ENCODE measurements at places on chromosomes 3 and 15. TPM values are rescaled to one million over a fixed set of nuclear protein-coding genes. Genes with fewer than 3 reads are reported as not detected.
A peak's percentile ranks its signal among the peaks of the same experiment; 100 is the strongest.

DNA sequence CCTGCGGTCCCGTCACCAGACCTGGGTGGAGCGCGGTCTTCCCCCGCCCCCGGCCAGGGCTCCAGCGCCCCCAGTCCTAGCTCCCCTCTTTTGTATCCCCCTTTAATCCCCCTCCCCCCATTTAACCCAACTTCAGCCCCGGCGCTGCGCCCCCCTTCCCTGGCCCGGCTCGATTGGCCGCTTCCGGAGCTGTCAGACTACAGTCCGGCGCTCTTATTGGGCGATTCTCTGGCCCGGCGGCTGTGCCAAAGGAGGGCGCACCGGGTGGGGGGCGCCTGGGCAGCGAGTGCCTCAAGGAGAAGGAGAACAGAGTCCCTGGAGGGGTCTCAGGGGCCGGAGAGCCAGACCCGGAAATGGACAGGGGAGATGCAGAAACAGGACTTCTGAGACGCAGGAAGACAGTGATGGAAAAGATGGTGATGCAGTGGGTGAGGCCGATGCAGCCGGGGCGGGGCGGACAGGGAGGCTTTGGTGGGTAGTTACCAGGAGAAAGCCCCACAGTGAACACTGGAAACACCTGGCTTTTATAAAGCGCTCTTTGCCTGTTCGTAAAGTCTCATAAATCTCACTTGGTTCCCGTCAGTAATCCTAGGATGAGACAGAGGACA is 1.2 kb upstream of the ADCY5 start:
- no peak for DNase-seq

- peak; percentile 88 for DNase-seq
Measured at GRCh38 chr15:25846377-25846776, 16.8 kb downstream of the ATP10A start.

DNA sequence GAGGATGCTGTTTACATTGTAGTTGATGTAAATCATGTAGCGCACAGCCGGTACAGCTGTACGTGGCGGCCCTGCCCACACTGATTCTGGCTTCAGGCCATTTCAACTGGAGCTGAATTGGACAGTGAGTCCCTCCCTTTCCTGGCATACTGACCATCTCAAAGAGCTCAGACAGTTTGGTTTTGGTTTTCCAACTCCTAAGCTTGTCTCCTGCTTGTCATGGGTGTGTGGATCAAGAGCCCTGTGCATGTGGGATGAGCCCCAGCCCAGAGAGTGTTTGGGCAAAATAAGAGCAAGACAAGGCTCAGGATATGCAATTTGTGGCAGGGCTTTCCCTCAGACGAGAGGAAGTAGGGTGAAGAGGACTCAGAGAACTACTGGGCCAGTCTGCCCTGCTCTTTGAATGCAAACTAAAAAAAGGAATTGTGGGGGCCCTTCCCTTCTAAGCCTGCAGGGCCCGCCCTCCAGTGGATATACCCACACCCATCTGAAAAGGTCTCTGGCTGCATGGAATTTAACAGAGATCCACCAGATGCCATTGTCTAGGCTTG is 13.3 kb downstream of the ITGA11 start:
- DNase-seq = no peak

- DNase-seq = no peak
Measured at GRCh38 chr15:40747685-40748631, 7.1 kb downstream of the RMDN3 start.

DNA sequence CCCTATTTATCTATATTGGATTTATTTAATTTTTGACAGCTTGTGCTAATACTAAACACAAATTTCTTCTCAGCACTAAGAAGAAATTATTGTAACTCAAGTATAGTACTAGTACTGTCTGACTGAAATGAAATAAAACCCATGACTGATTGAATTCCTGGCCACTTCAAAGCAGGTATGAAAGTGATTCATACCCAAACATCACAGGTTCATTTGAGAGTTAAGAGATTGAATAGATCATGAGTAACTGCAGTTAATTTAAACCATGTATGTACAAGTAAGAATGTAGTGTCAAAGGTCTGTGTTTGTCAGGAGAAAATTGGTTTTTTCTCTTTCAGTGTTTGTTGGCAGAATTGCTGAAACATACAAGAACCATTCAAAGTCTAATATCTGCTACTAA is 332.0 kb upstream of the GRM7 start:
- DNase-seq = no peak

DNA sequence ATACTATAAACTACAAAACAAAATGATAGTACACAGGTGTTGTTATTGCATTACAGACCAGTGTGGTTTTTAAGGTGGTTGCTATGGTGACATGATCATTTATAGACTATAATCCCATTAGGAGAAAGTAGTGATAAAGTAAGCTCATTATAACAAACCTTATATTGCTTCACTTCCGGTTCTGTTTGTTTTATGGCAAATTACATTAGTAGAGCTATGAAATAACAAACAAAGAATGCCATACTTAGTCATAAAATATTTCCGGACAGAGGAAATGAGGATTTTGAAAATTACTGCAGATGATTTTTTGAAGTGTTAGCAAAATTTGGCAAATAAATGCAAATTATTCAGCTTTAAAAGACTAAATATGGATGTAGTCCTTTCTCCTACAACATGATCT is 640.4 kb upstream of the ARPP21 start:
- no peak for DNase-seq

DNA sequence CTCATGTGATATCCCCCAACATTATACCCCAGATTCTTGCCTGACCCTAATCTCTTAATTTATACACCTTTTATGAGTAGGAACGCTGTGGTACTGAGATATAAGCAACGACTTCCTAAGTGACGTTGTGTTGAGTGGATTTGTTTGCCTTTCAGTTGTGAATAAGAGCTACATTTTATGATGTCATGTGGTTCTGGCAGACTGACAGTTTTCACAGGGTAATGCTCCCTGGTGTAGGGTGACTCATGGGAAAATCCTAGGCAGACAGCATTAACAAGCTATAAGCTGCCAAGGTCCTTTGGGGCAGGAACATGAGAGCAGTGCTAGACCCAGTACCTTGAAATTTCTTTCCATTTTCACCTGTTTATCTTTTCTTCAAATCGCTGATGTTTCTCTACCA is 11.2 kb downstream of the C3orf52 start:
- DNase-seq = no peak

DNA sequence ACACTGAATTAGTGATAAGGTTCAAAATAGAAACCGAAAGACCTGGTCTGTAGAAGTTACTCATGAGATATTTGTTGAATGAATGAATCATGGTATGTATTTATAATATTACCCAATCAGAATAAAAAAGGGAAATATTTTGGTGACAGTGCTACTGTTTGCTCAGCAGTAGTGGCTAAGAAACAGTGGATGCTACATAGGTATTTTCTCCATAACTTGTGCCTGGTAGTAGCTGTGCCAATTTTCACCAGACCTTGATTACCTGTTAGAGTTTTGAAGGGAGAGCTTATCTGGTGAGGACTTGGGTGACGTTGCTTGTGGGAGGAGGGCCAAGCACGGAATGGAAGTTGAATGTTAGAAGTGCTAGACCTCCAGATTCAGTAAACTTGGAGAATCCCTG is 14.3 kb downstream of the LIMD1 start:
- no peak for DNase-seq

DNA sequence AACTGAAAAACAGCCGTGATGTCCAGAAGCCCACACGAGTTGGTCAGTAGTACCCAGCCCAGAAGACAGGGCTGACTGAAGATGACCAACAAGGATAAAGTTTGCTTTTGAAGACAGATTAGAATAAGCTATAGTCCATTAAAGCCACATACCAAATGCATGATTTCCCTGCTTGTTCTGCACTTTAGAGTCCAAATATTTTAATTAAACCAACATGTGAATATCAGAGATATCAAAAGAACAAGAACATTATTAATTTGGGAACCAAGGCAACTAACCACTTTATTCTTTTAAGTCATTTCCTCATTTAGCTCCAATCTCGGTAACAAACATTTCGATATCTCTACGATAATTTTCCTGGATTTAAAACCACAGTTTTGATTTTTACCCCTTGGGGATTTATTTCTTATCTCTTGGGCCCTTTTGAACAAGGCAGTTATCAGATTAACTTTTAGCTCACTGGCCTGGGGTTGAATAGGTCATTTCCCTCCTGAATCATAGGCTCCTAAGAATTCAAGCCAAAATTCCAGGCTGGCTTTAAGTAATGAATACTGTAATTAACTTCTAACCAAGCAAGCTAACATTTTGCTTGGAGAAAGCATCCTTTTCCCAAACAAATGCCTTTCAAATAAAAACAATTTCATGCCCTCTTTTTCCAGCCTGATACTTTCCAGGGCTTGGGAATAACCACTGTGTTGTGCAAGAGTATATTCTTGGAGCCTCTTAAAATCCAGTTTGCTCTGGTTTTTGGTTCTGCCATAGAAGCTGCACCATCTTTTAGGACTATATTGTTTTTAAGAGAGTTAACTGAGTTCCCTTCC is 102.9 kb upstream of the NR2E3 start:
- DNase-seq = no peak

CFAP100 gene
- not detected for total RNA-seq

CDHR4 gene
- total RNA-seq = not detected

PLCD1 gene
- total RNA-seq = 4.2 TPM

STX19 gene
- not detected for total RNA-seq

SERPINI2 gene
- not detected for total RNA-seq

NEK10 gene
- 0.28 TPM for total RNA-seq
